Activated CD4-positive, alpha-beta memory T cell treated with anti-CD3 and anti-CD28 coated beads, Interleukin-2, amount 10 ng/mL, durations not matched to agents 7 days and 5 days (primary cell): ENCODE measurements at places on chromosomes 12 and 14.

DNA sequence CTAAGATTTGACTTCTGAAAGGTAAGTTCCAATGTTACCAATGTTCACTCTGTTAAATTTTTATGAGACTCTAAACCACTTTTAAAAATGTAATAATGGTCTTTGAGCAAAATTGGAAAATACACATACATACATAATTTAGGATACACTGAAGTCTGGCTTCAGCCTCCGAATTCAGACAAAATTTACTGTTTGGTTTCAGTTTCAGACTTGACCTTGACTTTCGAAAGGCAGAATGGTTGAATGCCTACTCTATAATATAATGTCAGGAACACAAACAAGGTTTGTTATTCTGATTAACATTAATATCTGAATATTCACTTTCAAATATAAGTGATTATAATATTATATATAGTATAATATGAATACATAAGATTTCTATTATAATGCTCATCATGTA, 74.1 kb upstream of the KRAS start:
- no peak overlapping the region for H3K27ac ChIP-seq
- H3K4me3 ChIP-seq = no peak overlapping the region
- peaks cover 4% of the 10 kb centered on the region for H3K27me3 ChIP-seq
- H3K36me3 ChIP-seq = peaks cover 2% of the 10 kb centered on the region

- H3K36me3 ChIP-seq = peaks cover 37% of the 10 kb centered on the region
- H3K4me3 ChIP-seq = no peak overlapping the region
- no peaks in the 10 kb centered on the region for H3K27me3 ChIP-seq
These were observed 1.2 kb upstream of the SMIM41 start for GRCh38 chr12:52078276-52078675.

- no peak overlapping the region for H3K4me3 ChIP-seq
- H3K27ac ChIP-seq = no peak overlapping the region
- H3K27me3 ChIP-seq = no peaks in the 10 kb centered on the region
- H3K36me3 ChIP-seq = no peaks in the 10 kb centered on the region
These were observed 31.0 kb downstream of the CCDC85C start for GRCh38 chr14:99573000-99573330.

- no peak for DNase-seq
- no peak overlapping the region for H3K27ac ChIP-seq
- peaks cover 14% of the 10 kb centered on the region for H3K27me3 ChIP-seq
- H3K4me3 ChIP-seq = no peak overlapping the region
- H3K4me1 ChIP-seq = no peaks in the 10 kb centered on the region
These were observed 8.5 kb upstream of the SVOP start for GRCh38 chr12:109029411-109029810.

DNA sequence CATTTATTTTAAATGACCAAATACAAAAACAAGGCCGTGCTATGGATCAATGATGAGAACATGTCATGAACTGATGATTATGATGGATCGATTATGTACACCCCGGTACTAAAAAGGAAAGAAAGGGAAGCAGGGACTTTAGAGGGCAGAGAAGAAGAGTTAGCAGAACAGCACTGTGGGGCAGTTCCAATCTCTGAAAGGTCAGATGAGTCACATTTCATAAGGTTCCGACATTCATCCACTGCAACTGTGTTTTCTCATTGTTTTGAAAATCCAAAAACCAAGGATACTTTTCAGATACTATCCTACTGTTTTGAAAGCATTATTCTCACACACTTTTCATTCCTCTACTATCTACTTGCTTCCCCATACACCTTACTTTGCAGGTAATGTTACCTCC, 169.3 kb downstream of the STXBP6 start:
- DNase-seq = no peak
- H3K27ac ChIP-seq = no peak overlapping the region
- no peaks in the 10 kb centered on the region for H3K4me1 ChIP-seq
- H3K27me3 ChIP-seq = peaks cover 14% of the 10 kb centered on the region

GRCh38 chr14:33669111-33669510, 281.8 kb downstream of the EGLN3 start:
- H3K27me3 ChIP-seq = no peaks in the 10 kb centered on the region
- DNase-seq = no peak
- no peak overlapping the region for H3K4me3 ChIP-seq

- no peaks in the 10 kb centered on the region for H3K36me3 ChIP-seq
These were observed 217.0 kb upstream of the MGAT4C start for GRCh38 chr12:86473231-86473630.
